CD4-positive, alpha-beta T cell treated with Interleukin-17A for 4 hours (primary cell): ENCODE measurements at places on chromosomes 4 and X.

DNA sequence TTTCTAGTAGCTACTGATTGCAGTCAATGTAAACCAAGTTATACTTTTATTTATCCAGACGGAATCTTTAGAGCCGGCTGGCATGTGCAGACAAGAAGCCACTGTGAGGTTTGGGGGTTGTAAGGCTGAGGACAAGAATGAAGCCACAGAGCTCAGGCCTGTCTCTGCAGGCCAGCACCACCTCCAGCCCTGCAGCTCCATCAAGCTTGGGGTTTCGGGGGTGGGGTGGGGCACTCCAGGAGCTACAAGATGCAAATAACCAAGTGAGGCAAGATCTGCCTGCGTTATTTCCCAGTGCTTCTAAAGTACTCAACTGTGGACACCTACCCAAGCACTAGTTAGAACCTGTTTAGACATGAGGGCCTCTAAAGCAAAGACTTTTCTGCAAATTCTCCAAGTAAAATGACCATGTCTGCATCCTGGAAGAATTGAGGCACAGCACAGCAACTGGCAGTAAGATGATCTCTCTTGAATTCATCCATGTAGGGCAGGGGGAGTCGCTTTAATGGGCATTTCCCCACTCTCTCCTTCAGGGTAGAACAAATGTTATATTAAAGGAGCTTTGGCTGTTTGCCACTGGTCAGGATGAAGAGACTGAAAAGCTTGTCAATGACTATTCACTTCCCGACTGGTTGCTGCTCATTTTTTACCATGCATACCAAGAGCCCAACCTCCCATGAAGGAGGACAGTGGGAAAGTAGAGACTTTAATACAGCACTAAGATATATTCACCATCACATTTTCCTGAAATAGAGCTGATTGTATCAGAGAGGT is 222.5 kb downstream of the MGST2 start:
- no peak for DNase-seq

DNA sequence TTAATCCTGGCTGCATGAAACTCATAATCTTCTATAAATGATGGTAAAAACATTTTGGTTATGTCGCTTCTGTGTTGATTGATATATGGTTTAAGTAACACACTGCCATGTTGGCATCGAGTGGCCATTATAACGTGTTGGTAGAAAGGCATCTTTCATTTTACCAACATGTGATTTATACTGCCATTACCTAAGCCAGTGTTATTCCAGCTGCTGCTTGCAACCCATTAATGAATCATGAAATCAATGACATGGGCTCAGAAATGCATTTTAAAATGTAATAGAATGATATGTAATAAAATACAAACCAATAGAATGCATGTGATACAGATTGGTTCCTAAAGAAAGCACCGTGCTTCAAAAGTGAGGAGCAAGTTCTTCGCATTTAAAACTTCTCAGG is 102.0 kb downstream of the VEGFC start:
- no peak for DNase-seq

- DNase-seq = no peak
Observed at GRCh38 chr4:152357206-152357605, 178.7 kb downstream of the FBXW7 start.

- no peak for DNase-seq
Observed at GRCh38 chr4:170305627-170306026, 215.9 kb upstream of the AADAT start.

DNA sequence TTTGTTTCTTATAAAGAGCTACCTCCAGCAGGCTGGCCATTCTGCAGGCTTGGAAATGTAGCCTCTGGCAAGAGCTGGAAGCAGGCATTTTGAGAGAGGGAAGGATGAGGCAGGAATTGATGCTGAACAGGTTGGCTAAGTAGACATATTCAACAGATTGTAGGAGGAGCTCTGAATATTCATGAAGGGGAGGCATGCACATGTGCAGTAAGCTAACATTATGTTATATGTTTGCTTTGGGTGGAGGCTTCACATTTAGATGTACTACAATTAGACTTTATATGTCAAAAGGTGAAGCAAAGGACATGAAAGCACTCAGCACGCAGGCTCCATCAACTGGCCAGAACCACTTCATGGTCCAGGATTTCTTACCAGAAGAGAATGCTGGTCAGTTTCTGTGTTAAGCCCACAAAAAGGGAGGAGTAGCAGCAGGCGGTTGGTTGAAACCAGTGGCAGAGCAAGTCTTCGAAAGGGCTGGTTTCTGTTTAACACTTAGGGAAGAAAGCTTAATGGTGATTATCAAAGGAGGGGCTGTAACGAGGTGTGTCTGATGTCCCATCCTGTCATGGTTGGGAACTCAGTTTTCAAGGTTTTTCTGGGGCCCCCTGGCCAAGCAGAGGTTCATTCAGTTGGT is 54.8 kb downstream of the FGFBP1 start:
- no peak for DNase-seq
